ENCODE measurements at places on chromosomes 1 and 21.
A peak's percentile ranks its signal among the peaks of the same experiment; 100 is the strongest.

DNA sequence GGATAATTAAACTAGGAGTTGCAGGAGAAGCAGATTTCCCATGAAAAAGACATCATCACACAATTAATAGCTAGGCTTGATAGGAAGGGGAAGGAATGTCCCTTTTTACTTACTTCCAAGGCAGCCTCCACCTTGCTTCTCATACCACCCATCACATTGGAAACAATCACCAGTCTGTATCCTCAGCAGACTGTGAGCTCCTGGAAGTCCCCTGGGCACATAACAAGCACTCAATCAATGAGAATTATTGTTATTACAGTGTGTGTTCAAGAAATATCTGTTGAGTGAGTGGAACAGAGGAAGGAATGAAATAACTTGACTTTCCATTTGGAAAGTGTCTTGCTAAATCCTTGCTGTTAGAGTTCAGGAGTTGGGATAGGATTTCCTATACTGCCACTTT is 36.2 kb downstream of the HIVEP3 start:
- DNase-seq, result no peak

- DNase-seq, result no peak
Measured at GRCh38 chr1:217660353-217661062, 29.4 kb downstream of the SPATA17 start.

DNA sequence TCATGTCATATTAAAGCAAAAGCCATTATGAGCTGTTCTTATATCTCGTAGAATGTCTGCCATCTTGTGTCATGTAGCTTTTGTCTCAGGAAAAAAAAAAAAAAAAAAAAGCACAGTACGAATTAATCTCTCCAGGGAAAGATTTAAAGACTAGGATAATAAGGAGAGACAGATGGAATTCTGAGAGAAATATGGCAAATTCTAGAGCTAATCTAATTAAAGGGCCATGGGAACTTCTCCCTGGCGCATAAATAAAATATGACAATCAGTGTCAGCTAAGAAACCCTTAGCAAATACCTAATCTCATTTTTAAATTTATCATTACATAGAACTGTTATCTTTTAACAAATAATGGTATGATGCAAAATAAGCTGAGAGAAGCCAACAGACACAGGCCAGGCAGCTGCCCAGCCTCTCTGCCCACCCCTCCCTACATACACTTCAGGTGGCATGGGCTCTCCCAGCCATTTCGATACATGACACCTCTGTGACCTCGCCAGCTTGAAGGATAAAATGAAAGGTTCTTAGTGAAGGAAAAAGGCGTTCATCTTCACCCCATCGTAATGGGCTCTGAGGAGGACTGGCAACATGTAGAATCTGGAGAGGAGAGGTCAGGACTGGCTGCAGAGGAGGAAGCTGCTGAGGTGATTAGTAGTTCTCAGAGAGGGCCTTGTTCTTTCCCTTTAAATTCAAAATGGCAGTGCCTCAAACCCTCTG is 39.8 kb downstream of the DISC1 start:
- no peak for DNase-seq

DNA sequence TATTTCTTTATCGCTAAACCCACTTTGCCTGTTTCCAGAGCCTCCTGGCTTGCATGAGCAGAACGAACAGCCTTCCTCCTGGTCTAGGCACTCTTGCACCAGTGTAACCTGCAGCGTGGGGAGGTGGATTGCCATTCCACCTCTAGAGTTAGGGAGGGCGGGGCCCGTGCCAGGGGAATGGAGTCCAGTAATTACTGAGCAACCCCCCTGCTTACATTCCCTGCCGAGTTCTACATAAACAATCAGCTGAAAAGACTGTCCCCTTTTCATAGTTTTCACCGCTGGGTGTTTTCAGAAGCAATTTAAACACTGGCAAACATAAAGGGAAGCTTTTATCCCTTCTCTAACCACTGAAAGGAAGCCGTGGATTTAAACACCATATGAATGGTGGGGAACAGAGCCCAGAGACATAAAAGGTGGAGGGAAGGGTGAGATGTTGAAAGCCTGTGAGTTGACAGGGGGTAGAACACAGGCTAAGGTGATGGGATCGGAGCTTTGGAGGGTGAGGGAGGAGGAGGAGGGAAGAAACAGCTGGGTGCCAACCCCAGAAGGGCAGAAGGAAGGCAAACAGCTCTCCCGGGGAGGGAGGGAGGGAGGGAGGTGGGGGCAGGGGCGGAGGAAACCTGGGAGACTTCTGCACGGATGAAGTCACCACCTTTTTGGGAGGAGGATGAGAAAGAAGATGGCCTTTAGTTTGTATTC is 68.0 kb upstream of the WDR26 start:
- no peak for DNase-seq

- DNase-seq, result no peak
Measured at GRCh38 chr1:208834381-208835096, 590.4 kb upstream of the PLXNA2 start.

DNA sequence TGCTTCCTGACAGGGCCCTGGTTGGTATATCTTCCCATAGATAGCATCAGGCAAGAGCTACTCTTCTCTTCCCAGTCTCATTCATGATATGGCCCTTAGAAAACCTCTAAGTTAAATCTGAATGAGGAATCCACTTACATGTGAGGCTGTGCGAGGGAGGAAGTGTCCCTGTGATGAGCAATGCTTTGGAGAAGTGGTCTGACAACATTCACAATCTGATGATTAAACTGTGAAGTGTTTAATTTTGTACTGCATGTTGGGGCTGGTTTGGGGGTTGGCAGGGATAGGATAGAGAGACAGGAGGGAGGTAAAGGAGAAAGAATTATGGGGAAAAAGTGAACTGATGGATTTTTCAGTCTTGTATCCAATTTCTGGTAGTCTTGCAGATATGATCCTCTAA is 421.2 kb upstream of the DAB1 start:
- DNase-seq, result no peak

GRCh38 chr1:174746024-174746808 is 253.5 kb upstream of the CACYBP start:
- no peak for DNase-seq

DNA sequence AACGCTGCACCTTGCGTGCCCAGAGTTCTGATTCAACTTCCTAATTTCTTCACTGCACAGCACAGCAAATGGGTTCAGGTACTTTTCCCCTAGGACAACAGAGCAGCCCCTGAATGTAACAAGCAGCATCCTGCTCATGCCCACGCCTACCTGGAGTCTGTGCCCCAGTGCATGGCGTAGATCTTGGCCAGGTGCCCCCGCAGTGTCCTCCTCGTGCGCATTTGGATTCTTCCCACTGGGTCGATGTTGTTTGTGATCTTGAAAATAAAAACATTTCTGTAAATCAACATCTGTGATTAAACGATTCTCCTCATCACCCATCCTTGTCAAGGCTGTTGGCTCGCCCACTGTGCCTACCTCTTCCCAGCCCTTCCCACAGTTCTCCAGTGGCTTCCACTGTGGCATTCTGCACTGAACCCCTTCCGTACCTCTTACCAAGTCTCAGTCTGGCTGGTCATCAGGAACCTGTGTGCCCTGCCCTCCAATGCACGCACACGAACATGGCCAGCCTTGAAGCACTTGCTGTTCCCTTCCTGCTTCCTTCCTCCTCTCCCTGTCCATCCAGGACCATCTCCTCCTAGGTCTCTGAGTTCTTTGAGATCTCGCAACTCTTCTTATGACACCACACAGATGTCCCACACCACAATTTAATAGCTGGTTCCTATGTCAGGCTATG is 37.5 kb upstream of the NADK start:
- no peak for DNase-seq

- no peak for DNase-seq
Measured at GRCh38 chr1:231419738-231420298, 2.3 kb downstream of the EGLN1 start.

- DNase-seq, result no peak
Measured at GRCh38 chr1:88060750-88061491, 623.2 kb upstream of the PKN2 start.

- no peak for DNase-seq
Measured at GRCh38 chr1:9929431-9930385, 13.5 kb downstream of the LZIC start.

- no peak for DNase-seq
Measured at GRCh38 chr1:81329041-81329440, 471.7 kb upstream of the ADGRL2 start.

- no peak for DNase-seq
Measured at GRCh38 chr1:50357186-50357585, 66.1 kb downstream of the DMRTA2 start.

DNA sequence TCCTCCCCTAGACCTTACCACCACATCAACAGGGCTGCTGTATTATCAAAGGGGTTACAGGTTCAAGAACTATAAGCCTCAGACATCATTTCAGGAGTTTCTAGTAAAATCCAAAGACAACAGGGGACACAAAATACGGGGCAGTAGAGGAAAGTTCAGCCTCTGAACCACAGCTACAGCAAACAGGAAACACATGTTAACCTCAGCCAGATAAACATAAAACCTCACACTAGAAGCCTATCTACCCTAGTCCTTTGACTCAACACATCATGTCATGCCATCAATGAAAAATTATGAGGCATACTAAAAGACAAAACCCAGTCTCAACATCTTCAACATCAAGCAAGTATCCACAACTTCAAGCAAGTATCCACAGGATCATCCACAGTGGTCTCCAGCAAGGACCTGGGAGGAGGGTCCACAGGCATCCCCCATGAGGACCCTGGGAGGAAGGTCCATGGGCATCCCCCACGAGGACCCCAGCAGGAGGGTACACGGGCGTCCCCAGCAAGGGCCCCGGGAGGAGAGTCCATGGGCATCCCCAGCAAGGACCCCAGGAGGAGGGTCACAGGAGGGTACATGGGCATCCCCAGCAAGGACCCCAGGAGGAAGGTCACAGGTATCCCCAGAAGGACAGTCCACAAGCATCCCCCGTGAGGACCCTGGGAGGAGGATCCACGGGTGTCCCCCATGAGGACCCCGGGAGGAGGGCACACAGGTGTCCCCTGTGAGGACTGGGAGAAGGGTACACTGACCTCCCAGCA is 440.0 kb downstream of the MATN1 start:
- no peak for DNase-seq

DNA sequence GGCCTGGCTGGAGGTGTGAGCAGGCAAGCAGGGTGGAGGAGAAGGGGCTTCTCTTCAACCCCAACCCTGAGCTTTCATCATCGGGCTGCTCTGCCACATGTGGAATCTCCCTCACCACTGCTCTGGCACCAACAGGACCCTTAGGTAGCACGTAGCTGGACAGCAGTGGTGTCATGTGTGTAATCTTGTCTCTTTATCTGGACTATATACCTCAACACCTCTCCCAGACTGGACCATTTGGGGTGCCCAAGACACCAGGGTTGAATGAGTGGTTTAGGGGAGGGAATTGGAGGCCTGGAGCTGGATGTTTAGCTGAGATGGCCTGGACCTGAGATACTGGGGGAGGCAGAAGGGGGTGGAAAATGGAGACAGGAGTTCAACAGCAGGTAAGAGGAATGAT is 63.0 kb downstream of the UBE2T start:
- no peak for DNase-seq

DNA sequence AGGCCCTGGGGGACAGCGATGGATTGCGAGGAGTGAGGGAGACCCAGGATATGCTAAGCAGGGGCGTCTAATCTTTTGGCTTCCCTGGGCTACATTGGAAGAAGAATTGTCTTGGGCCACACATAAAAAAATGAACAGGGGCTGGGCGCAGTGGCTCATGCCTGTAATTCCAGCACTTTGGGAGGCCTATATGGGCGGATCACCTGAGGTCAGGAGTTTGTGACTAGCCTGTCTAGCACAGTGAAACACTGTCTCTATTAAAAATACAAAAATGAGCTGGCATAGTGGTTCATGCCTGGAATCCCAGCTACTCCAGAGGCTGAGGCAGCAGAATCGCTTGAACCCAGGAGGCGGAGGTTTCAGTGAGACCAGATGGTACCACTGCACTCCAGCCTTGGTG is 10.8 kb upstream of the PRAMEF12 start:
- no peak for DNase-seq

- DNase-seq, result no peak
Measured at GRCh38 chr1:167427848-167428247, 90.5 kb downstream of the CD247 start.

- no peak for DNase-seq
Measured at GRCh38 chr1:160883581-160884513, 1.1 kb downstream of the ITLN1 start.

GRCh38 chr1:77412069-77412819 is 130.4 kb downstream of the AK5 start:
- no peak for DNase-seq

- peak; percentile 87 for DNase-seq
Measured at GRCh38 chr1:112716133-112716720, 1.1 kb upstream of the PPM1J start.

DNA sequence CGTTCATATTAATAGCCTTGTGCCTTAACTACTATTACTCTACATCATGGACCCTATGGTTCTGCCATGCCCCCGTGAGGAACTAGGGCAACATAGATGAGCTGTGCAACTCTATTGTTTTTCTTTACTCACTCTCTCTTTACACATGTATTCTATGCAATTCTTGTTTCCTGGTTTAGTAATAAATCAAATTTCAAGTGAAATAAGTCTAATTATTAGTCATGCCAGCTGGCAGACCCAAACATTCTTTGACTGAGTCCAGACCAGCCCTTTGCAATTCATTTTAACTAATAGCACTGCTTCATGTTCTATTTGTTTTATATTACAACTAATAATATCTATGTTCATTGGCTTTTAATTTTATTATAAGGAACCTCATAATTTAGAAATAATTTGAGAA is 789.3 kb upstream of the ADAMTS5 start:
- no peak for DNase-seq

- no peak for DNase-seq
Measured at GRCh38 chr1:17441265-17441992, 2.0 kb upstream of the RCC2 start.

GRCh38 chr21:24197923-24198322 is 1409.4 kb downstream of the MRPL39 start:
- no peak for DNase-seq

DNA sequence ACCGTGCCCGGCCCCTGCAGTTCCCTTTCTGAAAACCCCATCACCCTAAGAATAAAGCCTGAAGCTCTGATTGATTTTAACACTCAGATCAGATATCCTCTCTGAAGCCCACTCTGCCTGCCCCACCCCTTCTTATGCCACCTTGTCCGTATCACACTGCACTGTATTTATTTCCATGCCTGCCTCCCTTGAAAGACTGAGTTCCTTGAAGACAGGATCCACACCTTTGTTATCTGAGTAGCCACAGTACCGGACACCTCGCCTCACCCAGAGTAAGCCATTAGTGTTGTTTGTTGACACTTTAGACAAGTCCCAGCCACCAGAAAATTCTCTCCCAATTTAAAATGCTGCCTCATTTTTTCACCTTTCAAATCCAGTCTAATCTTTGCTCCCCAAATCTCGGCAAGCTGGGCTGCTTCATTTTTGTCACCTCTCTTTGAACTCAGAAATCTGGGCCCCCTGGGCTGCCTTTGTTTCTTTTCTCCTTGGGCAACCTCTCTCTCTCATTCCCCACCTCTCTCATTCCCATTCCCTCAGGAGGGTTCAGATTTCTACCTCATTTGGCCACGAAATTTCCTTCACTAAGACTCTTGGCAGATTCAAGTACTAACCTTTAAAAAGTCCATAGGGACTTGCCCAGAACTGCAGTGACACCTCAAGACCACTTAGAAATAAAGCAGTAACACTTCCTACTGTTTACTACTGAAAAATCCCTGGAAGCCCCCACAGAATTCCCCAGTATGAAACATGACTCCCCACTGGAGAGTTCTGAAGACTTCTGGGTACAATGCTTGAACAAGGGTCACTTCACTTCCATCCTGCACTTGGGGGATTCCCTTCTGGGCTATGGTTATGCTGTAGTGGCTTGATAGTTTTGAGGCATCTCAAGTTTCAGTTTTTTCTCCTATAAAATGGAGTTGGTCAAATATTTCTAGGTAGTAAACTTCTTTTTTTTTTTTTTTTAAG is 8.7 kb upstream of the PPP1R15B start:
- DNase-seq, result no peak

Measured in B cell (primary cell).